Retinal pigment epithelial cell (primary cell): ENCODE measurements at places on chromosomes 7 and 10.

- peak; percentile 100 for DNase-seq
Observed at GRCh38 chr10:110398419-110399105, 93.8 kb upstream of the SMNDC1 start.

DNA sequence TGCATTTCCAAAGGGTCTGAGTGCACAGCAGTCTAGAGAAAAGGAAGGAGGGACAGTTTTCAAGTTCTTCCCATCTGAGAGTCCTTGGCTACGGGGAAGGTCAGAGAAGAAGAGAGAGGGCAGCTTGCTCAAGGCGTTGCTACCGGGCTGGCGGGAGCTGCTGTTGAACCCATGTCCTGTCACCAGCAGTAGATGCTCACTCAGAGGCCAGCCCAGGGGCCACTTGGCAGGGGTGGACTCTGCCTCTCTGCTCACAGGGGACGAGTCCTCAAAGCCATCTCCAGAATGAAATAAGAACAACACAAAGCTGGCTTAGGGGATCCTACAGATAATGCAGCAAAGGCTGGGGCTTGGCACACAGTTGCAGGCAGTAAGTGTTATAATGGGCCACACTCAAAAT is 231.5 kb downstream of the TNS3 start:
- no peak for DNase-seq

GRCh38 chr7:4931943-4932342 is 27.0 kb downstream of the MMD2 start:
- no peak for DNase-seq

DNA sequence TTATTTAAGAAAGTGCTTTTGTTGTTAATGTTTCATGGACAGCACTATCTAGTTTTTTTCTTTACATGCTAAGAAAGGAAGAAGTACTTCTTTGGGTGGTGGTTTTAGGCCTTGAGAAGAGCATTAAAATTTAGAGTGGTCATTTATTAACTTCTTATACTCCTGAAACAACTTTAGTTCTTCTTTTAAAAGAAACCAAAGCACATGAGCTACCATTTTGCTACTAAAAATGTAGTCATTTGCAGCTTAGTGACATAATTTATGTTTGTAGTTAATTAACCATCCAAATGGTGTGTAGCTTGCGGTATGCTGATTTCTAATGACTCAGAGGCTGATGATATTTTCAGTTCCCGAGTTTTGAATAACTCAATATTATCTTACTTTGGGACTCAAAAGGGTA is 207.5 kb downstream of the BBS9 start:
- DNase-seq = no peak

GRCh38 chr10:11907914-11908313 is 84.8 kb downstream of the PROSER2 start:
- DNase-seq = no peak

DNA sequence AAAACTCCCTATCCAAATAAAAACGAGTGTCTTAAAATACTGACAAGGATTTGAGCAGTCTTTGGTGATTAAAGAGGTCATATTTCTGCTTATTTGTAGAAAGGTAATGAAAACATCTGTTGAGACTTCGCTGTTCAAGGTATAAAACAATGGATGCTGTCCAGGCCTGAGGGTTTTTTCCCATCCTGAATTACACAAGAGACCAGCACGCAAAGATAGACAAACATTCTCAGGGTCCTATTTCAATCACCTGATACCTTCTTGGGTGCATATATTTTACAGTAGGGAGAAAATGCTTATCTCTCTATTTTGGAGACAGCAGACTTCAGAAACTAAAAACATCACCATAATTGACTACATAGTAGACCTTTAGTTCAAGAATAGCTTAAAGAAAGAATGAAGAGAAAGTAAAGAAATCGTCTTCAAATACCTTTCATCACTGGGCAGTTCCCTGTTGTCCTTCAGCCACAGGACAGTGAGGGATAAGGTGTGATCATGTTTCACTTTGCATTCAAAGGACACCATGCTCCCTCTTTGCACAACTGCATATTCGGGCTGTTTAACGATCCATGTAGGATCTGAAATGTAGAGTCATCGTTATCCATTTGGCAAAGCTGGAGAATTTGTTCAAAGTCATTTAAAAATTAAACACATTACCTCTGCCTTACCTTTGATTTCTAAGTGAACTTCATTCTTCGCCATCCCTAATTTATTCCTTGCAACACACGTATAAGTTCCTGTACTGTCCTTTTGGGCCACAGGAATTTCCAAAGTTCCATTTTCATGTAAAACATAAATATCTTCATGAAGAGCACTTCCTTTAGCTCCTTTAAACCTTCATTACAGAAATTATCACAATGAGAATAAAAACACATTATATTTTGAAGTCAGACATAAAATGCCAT is 63.7 kb upstream of the LAMB4 start:
- no peak for DNase-seq

- no peak for DNase-seq
Observed at GRCh38 chr10:98217801-98218200, 50.2 kb downstream of the LOXL4 start.

DNA sequence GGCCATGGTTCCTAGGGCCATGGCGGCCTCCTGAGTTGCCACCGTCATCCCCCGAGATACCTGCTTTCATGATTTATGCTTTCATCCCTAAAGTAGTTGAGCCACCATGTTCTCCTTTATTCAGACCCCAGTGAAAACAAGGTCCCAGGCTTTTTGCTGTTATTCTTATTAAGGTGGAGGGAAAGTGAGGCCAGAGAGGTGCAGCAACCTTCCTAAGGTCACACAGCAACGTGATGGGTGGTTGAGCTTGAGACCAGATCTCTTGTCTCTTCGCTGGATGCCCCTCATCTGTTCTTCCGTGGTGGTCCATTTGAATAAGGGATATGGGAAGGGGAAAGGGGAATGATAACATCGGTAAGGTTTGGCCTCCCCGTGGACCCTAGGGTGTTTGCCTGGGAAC is 142.2 kb downstream of the C10orf105 start:
- DNase-seq = no peak

DNA sequence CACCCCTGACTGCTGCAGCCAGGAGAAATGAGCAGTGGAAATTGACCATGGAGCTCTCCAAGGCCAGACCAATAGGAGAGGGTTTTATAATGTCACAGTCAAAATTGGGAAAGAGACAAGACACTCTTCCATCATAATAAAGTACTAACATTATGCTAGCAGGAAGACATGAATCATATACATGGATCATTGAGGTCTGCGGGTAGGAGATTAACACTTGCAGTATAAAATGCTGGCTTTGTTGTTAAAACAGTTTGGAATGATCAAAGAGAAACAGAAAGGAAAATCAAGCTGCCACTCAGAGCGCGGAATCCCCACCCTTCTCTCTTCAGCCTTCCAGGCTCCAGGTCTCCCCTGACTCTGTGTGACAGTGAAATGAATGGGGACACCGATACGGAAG is 53.4 kb upstream of the CALN1 start:
- DNase-seq = no peak

- DNase-seq = no peak
Observed at GRCh38 chr7:157459966-157460365, 123.2 kb downstream of the DNAJB6 start.

GRCh38 chr7:110373859-110374258 is 717.1 kb upstream of the LRRN3 start:
- no peak for DNase-seq

DNA sequence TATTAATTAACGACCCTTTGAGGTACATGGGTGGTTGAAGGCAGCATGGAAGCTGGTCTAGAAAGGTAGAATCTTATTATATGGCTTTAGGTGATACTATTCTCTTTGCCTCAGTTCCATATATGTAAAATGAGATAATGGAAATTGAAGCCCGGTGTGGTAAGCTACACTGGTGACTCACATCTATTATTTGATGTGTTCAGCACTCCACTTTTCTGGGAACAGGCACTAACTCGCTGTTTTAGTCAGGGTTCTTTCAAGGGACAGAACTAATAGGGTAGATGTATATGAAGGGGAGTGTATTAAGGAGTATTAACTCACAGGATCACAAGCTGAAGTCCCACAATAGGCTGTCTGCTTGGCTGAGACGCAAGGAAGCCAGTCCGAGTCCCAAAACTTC is 4.4 kb upstream of the TRUB1 start:
- no peak for DNase-seq

GRCh38 chr7:104627516-104627915 is 299.1 kb downstream of the LHFPL3 start:
- DNase-seq = no peak

- DNase-seq = no peak
Observed at GRCh38 chr7:99309111-99309510, 16.6 kb upstream of the ARPC1A start.

DNA sequence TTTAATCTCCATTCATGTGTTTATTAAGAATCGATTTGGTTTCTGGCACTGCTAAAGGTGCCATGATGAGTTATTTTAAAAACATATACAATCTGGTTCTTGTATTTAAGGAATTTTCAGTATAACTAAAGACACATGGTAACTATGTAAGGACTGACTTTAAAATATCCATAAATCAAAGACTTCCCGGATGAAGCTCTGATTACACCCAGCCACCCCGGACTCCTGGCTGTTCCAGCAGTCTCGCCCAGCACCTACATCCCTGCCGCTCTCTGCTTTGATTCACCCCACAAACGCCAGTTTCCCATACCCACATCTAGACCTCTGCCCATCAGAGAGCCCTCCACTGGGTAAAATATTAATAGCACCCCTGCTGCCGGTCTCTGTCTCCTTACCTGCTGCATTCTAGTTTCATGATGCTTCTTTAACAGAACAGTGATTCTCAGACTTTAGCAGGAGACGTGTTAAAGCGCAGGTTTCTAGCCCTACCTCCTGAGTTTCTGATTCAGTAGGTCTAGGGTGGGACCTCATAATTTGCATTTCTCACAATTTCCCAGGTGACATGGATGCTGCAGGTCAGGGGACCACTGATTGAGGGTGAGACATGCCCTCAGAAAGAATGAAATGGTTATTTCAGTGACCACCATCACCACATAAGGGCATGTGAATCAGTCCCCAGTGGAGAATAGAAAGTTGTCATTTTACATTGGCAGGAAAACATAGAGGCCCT is 185.7 kb downstream of the KIAA1217 start:
- no peak for DNase-seq

DNA sequence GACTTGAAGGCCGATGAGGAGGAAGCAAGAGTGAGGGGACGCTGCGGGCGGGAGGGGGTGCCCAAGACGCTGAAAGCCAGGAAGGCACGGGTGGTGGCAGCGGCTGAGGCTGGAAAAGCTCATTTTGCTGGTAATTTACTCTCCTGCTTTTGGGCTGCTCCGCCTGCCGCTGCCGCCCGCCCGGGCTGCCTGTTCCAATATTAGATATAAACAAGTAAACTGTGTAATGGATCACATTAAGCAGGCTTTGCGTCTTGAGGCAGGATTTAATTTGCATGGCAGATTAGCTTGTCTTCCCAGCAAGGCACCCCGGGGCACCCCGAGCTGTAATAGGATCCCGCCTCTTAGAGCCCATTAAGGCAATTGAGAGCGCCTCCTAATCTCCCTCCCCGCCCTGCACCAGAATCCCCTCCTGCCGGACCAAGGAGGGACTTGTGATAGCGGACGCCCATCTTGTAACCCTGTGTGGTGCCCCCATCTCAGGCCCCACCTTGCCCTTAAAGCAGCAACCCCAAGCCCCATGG is 46.1 kb upstream of the SLF2 start:
- DNase-seq = no peak

- no peak for DNase-seq
Observed at GRCh38 chr10:29735628-29736365, 101.0 kb upstream of the SVIL start.

GRCh38 chr7:153061910-153062528 is 302.5 kb downstream of the ACTR3B start:
- no peak for DNase-seq

GRCh38 chr7:108120933-108121332 is 9.2 kb downstream of the LAMB4 start:
- DNase-seq = no peak

GRCh38 chr10:77180794-77181193 is 456.8 kb downstream of the KCNMA1 start:
- DNase-seq = no peak

GRCh38 chr7:157987906-157988305 is 599.7 kb downstream of the PTPRN2 start:
- no peak for DNase-seq

DNA sequence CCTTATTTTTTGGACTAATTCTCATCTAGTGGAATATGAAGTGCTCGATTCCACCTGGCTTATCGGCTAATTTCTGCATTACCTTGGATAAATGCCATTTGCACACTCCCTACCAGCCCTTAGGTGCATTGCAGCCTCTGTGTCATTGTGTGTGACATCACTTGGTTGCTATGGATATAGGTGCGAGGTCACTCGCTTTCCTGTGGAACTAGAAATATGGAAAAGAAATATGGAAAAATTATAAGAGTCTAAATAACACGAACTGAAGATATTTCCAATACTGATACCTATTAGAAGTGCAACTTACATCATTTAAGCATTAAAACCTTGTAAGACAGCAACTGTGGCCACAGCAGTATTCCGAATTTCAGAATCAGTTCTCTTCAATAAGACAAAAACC is 2.0 kb downstream of the YWHAG start:
- DNase-seq = no peak

DNA sequence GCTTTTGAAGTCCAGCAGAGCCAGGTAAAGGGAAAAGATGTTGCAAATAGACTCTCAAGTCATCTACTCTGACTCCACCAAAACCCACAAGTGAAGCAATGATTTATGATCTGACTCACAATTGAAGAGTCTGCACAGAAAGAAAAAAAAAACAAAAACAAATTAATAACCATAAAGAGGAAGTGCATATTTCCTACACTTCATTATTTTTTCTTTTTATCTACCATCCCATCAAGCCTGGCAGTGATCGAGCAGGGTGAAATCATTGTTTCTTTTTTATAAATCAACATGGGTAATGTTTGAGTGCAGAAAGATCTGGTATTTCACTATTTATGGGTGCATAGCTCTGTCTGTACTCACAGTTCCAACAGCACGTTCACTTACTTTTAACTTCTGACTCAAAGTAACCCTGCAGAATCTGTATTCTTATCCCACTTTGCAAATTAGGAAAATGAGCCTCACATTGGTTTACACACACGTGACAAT is 829.0 kb downstream of the TNS3 start:
- no peak for DNase-seq

DNA sequence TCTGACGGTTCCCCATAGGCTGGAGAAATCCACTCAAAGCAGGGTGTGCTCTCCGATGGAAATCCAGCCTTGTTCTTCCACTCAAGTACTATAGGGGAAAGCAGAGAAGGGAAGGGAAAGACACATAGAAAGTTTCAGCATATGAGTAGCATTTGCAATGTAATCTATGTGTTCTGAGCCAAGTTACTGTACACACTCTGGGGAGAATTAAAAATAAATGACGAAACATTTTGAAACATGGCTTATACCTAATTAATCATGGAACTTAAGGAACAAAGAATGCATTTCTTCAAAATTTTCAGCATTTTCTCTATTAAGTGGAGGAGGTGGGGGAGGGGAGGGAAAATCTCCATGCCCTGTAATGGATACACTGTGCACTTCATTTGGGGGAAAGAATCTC is 198.1 kb upstream of the HABP2 start:
- DNase-seq = no peak
